ENCODE measurements at places on chromosomes 12 and 14. TPM values are rescaled to one million over a fixed set of nuclear protein-coding genes. Genes with fewer than 3 reads are reported as not detected.
A peak's percentile ranks its signal among the peaks of the same experiment; 100 is the strongest.

- no peak overlapping the region for H3K27ac ChIP-seq
- peaks cover 2% of the 10 kb centered on the region for H3K27me3 ChIP-seq
- peak; percentile 52 for DNase-seq
- no peaks in the 10 kb centered on the region for H3K4me1 ChIP-seq
Measured at GRCh38 chr12:153080-153746, 60.7 kb downstream of the SLC6A12 start.

Gene AQP2
- total RNA-seq, result not detected

Gene PMCH
- total RNA-seq, result 0.70 TPM

GRCh38 chr12:125137766-125138344 lies 72.6 kb downstream of the AACS start:
- H3K27ac ChIP-seq, result no peak overlapping the region
- no peak for DNase-seq
- no peaks in the 10 kb centered on the region for H3K27me3 ChIP-seq
- no peak overlapping the region for H3K4me3 ChIP-seq

Gene FAM90A1
- 0.20 TPM for total RNA-seq

DNA sequence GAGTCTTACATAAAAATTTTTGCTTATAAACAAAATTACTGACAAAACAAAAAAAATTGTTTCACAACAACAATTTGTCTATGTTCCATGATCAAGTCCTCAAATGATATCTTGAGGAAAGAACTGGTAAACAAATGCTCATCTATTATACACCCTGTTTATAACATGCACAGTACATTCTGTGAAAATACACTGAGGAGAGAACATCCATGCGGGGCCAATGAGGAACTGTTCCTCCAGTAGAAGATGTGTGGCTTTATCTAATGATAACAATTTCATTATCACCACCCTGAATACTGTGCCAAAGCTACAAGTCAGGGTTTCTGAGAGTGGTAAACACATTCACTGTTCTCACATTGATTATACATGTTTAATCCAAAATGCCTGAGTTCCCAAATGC lies 10.8 kb downstream of the MLH3 start:
- no peak overlapping the region for H3K27ac ChIP-seq
- no peak overlapping the region for H3K4me3 ChIP-seq
- H3K4me1 ChIP-seq, result peaks cover 12% of the 10 kb centered on the region
- no peak for DNase-seq

DNA sequence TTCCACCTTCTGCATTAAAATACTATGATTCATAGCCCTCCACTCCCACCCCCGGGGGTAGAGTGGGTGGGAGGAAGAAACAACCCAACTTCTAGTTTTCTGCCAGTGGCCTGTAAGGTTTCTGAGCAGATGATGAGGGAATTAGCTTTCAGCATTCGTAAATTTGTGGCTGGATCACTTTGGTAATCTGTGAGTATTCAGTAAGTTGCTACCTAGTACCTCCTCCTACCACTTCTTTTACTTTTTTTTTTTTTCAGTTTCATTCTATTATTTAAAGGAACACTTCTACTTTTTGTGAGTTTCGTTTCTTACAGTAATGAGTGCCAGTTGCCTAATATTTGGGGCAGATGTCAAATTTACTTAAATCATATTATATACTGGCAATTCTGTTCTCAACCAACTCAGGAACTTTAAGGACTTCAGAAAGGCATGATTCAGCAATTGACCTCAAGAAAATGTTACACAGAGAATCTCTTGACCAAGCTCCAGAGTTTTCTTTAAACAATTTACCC lies 42.4 kb upstream of the EMP1 start:
- H3K36me3 ChIP-seq, result no peaks in the 10 kb centered on the region
- no peak overlapping the region for H3K4me3 ChIP-seq
- no peak for DNase-seq

GRCh38 chr12:90745211-90745610 lies 209.8 kb downstream of the CCER1 start:
- H3K4me1 ChIP-seq, result no peaks in the 10 kb centered on the region
- H3K27ac ChIP-seq, result no peak overlapping the region
- no peak overlapping the region for H3K4me3 ChIP-seq

Gene GSG1
- not detected for total RNA-seq

GRCh38 chr14:104104076-104104901 lies 18.8 kb downstream of the ASPG start:
- no peak overlapping the region for H3K27ac ChIP-seq
- DNase-seq, result no peak
- H3K36me3 ChIP-seq, result no peaks in the 10 kb centered on the region
- no peaks in the 10 kb centered on the region for H3K27me3 ChIP-seq

DNA sequence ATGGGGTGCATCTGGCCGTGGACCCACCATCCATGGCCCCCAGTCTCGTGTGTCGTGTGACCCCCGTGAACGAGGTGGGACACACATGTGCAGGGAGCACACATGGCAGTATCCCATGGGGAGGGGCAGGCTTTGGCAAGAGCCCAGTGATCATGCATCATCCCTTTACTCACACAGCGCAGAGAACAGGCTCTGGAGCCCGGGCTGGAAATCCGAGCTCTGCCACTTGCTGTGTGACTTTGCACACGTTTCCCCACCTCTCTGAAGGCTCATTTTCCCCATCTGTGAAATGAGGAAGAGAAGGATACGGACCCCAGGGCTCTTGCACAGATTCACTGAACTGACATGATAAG lies 119.9 kb downstream of the PHETA1 start:
- no peak for DNase-seq
- no peaks in the 10 kb centered on the region for H3K4me1 ChIP-seq
- H3K36me3 ChIP-seq, result no peaks in the 10 kb centered on the region
- H3K27me3 ChIP-seq, result peaks cover 6% of the 10 kb centered on the region
- H3K4me3 ChIP-seq, result no peak overlapping the region

DNA sequence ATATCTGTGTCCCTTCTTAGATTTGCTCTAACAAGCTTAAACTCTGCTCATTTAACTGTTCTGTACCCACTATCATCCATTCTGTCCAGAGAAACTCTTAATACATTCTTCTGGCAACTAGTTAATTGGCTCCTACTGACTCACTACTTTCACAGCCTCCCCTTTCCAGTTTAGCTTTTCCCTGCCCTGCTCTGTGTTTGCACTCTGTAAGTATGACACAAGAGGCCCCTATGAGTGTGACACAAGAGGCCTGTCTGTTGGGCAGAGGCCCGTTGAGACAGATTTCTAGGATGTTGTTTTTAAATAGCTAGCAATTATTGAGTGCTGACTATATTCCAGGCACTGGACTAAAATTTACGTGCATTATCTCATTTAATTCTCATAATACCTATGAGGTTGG lies 246.0 kb upstream of the DAAM1 start:
- no peak for DNase-seq
- H3K36me3 ChIP-seq, result no peaks in the 10 kb centered on the region
- no peaks in the 10 kb centered on the region for H3K4me1 ChIP-seq
- H3K27ac ChIP-seq, result no peak overlapping the region
- H3K4me3 ChIP-seq, result no peak overlapping the region
- peaks cover 2% of the 10 kb centered on the region for H3K27me3 ChIP-seq

- H3K4me3 ChIP-seq, result peak overlapping the region; percentile 94
- peaks cover 75% of the 10 kb centered on the region for H3K36me3 ChIP-seq
- no peaks in the 10 kb centered on the region for H3K27me3 ChIP-seq
- peak; percentile 48 for DNase-seq
Measured at GRCh38 chr14:91116913-91117588, 3.2 kb downstream of the DGLUCY start.

DNA sequence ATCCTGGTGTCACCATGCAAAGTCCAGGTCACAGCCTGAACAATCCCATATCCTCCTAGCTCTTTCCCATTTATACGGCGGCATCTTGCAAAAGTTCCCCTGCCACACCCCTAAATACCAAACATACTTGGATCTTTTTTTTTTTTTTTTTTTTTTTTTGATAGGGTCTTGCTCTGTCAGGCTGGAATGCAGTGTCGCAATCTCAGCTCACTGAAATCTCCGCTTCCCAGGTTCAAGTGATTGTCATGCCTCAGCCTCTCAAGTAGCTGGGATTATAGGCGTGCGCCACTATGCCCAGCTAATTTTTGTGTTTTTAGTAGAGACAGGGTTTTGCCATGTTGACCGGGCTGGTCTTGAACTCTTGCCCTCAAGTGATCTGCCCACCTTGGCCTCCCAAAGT lies 451.3 kb downstream of the GLT1D1 start:
- no peak overlapping the region for H3K27ac ChIP-seq
- no peak overlapping the region for H3K4me3 ChIP-seq
- no peaks in the 10 kb centered on the region for H3K27me3 ChIP-seq
- no peaks in the 10 kb centered on the region for H3K36me3 ChIP-seq
- DNase-seq, result no peak
- H3K4me1 ChIP-seq, result no peaks in the 10 kb centered on the region

Gene KRT8
- 0.33 TPM for total RNA-seq
